MV-4-11 (cell line): ENCODE measurements at places on chromosomes 7 and 10.

- no peak for DNase-seq
Observed at GRCh38 chr10:43891241-43891640, 242.6 kb upstream of the ZNF32 start.

GRCh38 chr7:141225916-141226618 lies 152.2 kb downstream of the TMEM178B start:
- DNase-seq = no peak

GRCh38 chr7:91291902-91292301 lies 27.7 kb downstream of the FZD1 start:
- no peak for DNase-seq

DNA sequence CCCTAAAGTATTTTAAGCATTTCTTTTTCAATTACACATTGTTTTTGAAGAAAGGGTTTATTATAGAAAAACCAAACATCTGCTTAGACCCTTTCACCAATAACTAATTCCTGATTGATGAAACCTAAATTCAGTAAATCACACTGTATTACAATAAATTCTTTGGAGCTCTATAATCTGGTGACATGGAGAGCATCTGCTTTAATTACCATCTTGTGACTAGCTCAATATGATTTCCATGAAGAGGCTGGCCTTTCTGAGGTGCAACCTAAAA lies 9.7 kb downstream of the HYCC1 start:
- DNase-seq = no peak

DNA sequence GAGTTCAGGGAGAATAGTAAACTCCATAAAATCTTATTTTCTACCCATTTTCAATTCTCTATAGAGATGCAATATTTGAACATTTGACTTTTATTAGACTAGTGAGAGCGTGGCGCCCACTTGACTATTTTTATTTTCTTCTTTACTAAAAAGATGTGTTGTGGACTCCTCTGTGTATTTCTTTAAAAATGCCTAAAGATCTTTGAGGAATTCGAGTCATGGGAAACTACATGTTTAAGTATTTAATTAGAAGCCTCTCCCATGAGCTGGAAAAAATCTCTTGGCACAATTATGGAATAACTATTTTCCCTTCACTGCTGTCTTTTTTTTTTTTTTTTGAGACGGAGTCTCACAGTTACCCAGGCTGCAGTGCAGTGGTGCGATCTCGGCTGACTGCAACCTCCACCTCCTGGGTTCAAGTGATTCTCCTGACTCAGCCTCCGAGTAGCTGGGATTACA lies 124.2 kb downstream of the ARHGAP12 start:
- DNase-seq = no peak

- peak; percentile 28 for DNase-seq
Observed at GRCh38 chr7:81298951-81299666, 380.3 kb upstream of the SEMA3C start.

DNA sequence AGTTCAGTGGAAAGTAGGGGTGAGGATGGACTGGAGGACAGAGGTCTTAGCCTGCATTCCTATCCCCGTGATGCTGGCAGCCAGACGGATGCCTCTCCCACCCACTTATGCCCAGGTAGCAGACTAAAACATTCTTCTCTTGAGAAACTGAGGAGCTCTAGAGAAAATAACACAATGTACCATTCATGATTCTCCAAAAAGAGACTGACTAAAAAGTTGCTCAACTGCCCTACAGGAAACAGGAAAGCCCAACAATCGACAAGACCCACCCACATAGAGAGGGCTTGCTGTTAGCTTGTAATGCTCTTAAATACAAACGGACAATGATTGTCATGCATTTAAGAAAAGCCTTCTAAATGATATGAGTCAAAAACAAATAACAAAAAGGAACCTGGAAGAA lies 33.2 kb upstream of the PDE1C start:
- no peak for DNase-seq

DNA sequence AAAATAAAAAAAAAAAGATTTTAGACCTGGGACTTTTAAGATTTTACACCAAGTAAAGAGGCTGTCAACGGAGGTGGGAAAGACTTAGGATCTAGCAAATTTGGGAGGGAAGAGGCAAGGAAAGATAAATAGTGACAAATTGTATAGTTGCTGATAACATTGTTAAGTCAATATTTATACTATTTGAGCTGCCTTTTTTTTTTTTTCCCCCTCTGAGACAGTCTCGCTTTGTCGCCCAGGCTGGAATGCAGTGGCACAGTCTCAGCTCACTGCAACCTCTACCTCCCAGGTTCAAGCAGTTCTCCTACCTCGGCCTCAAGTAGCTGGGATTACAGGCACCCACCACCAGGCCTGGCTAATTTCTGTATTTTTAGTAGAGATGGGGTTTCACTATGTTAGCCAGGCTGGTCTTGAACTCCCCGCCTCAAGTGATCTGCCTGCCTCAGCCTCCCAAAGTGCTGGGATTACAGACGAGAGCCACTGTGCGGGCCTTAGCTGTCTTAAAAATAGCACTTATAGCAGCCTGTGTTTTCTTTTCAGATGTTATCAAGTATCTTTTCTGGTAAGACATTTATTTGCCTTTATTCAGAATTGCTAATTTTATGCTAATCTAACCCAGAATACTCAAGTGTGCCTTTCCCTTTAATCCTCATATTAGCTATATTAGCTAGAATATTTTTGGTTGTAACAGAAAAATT lies 94.5 kb downstream of the MMRN2 start:
- no peak for DNase-seq

DNA sequence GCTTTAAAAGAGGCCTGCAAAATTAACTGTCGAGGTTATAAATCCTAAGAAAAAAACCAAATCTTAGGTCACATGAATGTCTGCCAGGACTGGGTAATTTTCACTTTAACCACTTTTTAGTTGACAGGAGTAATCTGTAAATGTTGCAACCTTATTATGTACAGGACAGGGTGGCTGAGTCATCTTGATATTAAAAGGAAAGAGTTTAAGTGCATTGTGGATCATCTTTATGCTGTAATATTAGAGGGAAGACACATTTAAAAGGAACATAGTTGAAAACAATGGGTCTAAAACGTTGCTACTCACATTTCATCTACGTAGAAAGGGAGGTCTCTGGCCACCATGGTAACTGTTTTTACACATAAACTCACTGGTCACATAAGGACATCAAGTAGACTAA lies 115.5 kb downstream of the LSMEM1 start:
- DNase-seq = no peak

DNA sequence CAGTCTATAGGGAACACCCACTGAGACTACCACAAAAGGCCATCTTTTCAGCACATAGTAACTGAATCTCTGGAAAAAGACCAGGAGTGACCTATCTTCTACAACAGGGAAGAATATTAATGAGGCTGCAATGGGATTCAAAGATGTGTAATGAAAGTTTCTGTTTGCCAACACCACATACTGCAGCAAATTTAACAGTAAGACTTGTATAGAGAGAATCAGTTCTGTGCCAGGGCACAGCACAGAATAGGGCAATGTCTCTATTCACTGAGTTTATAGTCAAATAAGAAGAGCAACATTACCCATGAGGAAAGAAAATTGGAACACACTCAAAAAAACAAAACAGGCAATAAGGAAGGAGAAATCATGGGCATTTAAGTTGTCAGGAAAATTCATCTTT lies 91.4 kb upstream of the PTN start:
- DNase-seq = no peak

DNA sequence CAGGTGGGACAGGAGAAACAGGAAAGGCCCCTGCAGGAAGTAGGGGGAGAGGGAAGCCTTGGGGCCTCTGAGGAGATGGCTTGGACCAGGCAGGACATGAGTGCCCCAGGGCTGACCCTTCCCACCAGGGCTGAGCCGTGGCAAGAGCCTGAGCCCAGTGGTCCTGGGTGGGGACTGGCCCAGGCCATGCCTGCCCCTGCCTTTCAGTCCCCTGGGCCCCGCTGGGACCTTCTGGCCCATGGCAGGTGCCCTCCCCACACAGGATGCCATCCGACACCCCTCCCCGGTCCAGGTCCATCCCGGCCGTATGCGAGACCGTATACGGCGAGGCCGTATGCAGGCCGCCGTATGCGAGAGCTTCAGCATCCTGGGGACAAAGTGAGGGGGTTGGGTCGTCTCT lies 2.0 kb downstream of the GRIFIN start:
- no peak for DNase-seq

- peak; percentile 66 for DNase-seq
Observed at GRCh38 chr10:122010405-122011050, 21.6 kb downstream of the TACC2 start.

DNA sequence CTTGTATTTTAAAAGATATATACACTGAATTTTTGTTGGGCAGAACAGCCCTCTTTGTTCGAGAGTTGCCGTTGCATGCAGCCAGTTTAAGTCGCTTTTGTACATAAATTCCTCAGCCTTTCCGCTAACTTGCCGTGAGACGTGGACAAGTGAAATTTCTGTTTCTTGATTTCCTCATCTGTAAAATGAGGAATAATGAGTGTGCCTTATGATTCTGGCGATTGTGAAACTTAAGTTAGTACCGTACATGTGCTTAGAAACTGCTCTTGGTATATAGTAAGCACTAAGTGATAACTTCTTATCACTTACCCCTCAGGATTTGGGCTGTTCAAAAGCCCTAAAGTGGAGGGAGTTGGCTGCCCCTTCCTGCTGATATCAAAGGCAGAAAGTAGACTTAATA lies 1.4 kb downstream of the CCNJ start:
- DNase-seq = peak; percentile 78

DNA sequence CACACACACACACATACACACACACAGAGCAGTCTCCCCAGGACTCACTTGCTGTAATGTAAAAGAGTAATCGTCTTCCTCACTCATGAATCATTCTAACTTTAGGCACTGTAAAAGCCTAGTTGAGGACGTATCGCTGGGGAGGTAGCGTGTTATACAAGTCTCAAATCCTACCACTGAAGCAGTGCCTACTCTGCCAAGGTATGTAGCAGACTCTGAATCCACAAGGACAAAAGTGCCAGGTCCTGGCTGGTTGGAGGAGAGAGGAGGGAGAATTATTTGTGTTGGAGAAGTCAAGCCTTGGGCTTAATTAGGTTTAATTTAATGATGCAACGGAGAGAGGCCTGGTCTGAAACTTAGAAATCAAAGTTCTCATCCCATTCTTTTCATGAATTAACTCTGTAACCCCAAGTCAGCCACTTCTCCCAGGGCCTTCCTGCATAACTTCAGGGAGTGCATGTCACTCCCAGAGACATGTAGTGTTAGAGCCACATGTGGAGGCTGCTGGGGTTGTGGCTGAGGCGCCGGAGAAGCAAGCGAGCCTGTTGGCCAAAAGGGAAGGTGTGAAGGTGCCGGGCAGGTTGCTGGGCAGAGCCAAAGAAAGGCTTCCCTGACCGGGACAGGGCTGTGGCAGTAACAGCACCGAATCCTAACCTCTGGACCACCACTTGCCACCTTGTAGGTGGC lies 36.7 kb downstream of the NKX2-3 start:
- no peak for DNase-seq

- no peak for DNase-seq
Observed at GRCh38 chr10:11004144-11005077, 13.3 kb upstream of the CELF2 start.

DNA sequence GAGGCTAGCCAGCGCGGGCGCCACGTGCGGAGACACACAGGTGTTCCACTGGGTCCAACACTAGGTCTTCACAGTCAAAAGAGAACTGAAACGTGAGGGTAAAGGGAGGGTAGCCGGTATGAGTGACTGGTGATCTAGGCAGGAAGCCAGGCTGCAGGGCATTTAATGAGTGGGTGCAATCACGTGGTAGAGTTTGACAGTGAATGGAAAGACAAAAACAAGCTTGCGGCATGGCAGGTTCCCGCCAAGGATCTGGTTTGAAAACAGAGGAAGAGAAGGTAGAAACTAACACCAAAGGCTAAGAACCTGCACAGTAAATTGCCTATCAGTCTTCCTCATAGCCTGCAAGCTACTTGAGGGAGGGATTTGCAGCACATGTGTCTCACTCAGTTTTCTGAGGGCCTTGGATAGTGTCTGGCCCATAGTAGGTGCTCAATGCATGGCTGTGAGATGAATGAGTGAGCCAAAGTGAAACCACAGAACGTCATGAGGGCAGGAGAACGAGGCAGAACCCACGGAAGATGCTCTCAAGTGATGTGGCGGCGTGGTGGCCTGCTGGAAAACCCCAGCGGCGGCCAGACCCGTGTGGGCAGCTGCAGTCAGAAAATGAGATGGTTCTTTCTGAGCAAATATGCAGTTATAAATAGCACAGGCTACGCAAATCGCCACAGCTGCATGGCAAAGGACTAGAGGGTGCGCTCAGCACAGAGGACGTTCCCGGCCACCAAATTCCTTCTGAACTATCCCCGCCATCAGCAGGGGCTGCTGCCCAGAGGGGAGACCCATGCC lies 183.6 kb upstream of the NFE2L3 start:
- DNase-seq = peak; percentile 76

GRCh38 chr10:12419262-12419847 lies 70.0 kb downstream of the CAMK1D start:
- DNase-seq = no peak

DNA sequence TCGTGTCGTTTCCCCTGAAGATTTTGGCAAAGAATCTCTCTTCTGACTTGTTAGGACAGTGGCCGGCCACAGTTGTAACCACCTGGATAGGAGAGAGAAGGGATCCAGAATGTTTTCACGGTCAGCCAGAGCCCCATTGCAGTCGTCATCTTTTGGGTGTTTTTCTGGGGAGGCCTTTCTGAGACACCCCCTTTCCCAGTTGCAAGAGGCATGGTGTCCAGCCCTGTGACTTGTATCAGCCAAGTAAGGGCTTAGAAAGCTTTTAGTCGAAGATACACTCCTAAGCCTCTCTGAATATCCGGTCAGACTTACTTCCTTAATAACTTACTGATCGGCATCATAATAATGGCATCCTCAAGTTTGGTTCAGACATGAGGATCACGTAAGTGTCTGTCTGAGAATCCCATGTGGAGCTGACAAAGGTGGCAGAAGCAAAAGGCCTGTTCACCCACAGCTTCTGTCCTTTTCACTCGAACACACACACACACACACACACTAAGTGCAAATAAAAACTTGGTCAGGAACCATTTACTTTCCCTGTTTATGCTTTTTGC lies 435.7 kb upstream of the GALNT17 start:
- no peak for DNase-seq

- DNase-seq = peak; percentile 41
Observed at GRCh38 chr7:130917669-130918128, 183.7 kb upstream of the KLF14 start.

DNA sequence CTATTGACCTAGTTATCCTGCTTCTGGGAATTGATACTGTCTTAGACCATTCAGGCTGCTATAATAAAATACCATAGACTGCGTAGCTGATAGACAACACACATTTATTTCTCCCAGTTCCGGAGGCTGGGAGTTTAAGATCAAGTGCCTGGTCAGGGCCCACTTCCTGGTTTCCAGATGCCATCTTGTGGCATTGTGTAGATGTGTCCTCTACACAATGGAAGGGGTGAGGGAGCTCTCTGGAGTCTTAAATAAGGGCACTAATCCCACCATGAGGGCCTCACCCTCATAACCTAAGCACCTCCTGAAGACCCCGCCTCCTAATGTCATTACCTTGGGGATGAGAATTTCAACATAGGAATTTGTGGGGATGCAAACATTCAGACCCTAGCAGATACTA lies 62.4 kb downstream of the SLC35B4 start:
- DNase-seq = peak; percentile 31
